Activated CD8-positive, alpha-beta memory T cell treated with anti-CD3 and anti-CD28 coated beads, Interleukin-2, amount 10 ng/mL, durations not matched to agents 7 days and 5 days (primary cell): ENCODE measurements at places on chromosomes 5 and 9.

GRCh38 chr9:77161966-77162365 lies 15.4 kb upstream of the VPS13A start:
- DNase-seq = no peak

GRCh38 chr5:149452665-149453617 lies 73.8 kb upstream of the IL17B start:
- DNase-seq = no peak

DNA sequence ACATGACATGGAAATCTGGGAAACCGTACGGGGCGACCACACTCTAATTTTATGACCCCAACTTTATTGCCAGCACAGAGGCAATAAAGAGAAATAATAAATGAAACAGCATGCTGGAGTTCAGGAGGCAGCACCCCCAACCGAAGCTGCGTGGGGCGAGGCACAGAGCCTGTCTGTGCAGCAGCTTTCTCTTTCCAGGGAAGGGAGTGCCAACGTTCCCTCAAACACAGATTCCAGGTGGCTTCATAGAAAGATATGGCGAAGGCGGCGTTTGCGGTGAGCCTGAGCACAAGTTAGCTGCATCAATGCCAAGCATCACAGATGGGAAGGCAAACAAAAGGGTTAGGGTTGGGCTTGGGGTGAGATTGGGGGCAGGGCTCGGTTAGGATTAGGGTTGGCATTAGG lies 114.8 kb downstream of the HSD17B3 start:
- DNase-seq = no peak

DNA sequence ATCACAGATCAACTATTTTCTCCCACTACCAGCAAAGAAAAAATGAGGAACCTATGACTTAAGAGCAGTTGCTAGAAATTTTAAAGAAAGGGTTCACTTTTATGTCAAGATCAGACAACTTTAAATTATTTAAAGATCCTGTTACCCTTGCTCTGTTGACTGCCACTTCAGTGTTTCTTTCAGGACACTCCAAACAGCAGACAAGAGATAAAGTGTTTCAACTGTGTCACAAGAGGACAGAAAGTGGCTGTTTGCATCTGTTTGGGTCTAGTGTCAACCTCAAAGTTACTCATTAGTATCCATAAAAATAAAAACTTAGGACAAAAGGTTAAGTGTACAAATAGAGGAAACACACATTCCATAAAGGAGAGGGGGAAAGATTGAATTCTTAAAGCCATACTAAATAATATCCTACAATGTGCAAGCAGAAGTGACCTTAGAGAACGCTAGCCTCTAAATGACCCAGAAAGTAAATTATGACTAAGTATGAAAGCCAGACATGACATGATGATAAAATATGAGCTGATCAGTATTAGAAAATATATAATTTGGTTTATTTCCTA lies 24.9 kb downstream of the HMGCS1 start:
- no peak for DNase-seq

DNA sequence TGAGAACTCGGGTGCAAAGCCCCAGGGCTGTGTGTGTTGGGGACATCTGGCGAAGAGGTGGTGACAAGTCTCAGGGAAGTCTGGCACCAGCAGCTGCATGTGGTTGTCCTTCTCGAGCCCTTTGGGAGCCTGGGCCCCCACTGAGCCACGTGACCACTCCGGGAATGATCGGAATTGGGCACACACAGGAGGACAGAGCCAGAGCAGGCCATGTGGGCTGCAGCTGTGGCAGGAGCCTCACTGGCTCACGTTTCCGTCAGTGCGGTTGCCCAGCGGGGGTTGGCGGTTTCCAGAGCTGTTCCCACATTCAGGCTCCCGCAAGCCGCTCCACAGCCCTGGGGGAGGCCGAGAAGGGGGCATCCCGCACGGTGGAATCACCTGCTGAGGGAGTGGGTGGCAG lies 6.8 kb upstream of the CEL start:
- no peak for DNase-seq

DNA sequence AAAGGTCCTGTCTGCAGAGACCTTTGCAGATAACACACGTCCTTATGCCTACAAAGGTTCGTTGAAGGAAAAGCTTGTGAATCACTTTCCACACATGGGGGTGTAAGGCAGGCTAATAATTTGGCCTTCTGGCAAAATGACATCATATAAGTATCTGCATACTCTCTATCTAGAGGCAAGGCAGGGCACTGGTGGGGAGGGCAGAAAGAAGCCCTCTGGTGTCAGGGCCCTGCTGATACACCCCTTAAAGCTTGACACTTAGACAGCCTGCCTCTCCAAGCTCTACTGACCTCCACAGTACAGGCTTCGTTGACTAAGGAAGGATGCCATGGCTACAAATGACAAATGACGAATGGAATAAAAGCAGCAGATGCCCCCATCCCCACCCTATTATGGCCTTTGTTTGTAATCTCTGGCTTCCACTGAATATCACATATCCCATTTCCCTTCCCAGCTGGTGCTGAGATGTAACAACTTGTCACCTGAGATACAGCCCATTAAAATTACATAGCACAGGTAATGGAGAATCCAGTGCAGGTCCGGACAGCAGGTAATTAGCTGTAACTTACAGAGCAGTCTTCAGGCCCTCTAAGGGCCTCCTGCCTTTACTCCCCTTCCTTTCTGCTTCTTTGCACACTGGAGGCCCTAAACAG lies 76.9 kb upstream of the IFNK start:
- no peak for DNase-seq

DNA sequence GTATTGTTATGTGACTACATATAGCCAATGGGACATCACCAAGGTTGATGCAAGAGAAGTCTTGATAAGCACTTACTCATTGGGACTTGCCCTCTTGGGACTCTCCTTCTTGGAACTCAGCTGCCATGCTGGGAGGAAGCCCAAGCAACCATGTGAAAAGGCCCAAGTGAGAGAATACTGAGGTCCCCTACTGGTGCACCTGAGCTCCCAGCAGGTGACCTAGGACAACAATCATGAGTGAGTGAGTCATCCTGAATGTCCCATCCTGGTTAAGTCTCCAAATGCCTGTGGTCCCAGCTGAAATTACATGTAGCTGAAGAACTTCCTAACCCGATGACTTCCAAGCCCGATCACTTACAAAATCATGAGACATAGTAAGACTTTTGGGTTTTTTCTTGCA lies 260.7 kb downstream of the ICE1 start:
- DNase-seq = no peak

GRCh38 chr9:26746357-26747072 lies 146.1 kb downstream of the CAAP1 start:
- DNase-seq = no peak

DNA sequence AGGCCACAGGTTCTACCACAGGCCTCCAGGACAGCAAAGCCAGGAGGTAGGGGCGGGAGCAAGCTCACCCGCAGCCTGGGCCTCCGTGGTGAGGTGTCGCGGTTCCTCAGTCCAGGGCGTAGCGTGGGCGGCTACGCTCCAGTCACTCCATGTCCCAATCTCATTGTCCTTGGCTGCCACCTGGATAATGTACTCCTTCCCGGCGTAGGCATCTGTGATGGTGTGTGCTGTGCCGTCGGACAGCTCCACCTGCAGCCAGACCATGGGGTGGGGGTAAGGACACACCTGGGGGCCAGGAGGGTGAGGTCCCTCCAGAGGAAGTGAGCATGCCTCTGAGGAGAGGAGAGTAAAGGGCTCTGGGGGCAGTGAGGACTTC lies 29.8 kb upstream of the ENHO start:
- no peak for DNase-seq

DNA sequence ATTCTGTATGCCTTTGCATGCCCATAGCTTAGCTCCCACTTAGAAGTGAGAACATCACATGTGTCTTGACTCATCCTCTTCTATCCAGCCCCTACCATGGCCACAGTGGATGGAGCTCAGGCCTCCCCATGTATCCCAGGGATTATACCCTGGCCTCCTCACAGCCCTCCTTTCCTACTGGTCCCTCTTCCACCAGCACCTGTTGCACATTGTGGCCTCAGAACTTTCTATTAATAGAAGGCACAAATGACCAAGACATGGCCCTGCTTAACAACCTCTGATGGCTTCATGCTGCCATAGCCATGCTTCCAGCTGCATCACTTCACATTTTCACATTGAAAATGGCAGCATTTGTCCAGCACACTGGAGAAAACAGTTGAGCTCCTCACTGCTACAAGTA lies 315.4 kb downstream of the CDK5RAP2 start:
- DNase-seq = no peak

DNA sequence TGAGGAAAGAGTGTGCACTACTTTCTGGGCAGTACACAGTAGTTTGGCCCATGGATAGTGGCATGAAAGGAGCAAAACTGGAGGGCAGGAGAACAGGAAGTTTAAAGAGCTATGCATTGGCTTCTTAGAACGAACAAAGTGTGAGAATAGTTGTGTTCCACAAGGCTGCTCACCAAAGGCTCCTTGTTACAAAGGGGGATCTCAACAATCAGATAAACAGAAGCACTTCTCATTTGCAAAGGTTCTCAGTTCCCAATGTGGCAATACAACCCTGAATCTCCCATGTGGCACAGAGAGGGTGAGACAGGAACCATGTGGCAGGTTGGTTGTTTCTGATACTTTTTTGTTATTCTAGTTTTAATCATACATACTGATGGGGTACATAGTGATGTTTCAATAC lies 158.4 kb downstream of the CARTPT start:
- DNase-seq = no peak

GRCh38 chr5:135599421-135600151 lies 20.8 kb upstream of the CXCL14 start:
- DNase-seq = peak; percentile 7

GRCh38 chr5:45680950-45681349 lies 15.2 kb downstream of the HCN1 start:
- no peak for DNase-seq

DNA sequence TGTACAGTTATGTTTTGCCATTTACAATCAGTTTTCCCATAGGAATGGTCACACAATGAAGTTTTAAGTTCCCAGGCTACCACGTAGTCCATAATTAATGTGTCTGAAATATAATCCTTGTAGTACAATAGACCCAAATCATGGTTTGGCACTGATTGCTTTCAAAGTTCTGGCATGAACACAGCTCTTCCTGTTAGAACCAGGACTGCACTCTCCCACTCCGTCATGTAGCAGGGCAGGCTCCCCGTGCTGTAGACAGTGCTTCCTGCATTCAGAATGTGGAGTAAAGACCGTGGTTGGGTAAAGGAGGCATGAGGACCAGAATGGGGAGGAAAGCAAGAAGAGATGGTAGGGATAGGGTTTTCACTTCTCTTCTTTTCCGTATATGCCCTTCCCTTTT lies 4.0 kb downstream of the SEC61B start:
- DNase-seq = no peak

- DNase-seq = no peak
These were observed 686 bp upstream of the COL27A1 start for GRCh38 chr9:114154600-114155102.

- no peak for DNase-seq
These were observed 211.4 kb downstream of the BNC2 start for GRCh38 chr9:16659096-16659495.

DNA sequence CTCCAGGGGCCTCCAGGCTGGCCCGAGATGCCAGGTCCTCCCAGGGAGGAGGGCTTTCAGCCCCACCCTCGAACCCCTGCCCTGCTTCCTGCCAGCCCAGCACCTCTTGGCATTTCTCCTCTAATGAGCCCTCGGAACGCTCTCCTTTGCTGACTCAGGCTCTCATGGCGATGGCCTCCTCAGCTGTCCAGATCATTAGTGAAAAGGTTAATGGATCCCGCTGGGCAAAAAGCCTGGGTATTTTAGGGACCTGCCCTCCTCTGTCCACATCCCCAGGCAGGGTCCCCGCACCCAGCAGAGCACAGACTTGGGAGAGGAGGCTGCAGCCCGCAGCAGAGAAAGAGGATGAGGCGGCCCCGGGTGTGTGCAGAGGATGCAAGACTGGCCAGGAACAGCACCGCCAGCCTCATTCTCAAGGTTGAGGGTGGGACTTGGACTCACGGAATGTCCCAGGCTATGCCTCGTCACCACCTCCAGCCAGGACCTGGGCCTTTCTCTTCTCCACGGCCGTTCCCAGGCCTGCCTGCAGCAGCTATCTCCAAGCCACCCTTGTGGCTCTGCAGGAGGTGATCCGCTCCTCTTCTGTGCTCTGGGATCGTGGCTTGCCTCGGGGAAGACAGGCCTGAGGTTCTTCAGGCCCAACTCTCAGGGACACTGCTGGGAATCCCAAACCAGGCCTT lies 23.0 kb upstream of the ADAMTS2 start:
- DNase-seq = no peak

- no peak for DNase-seq
These were observed 134.4 kb downstream of the ATG10 start for GRCh38 chr5:82106207-82106606.

GRCh38 chr5:146877783-146878475 lies 628 bp downstream of the PPP2R2B start:
- DNase-seq = peak; percentile 71

DNA sequence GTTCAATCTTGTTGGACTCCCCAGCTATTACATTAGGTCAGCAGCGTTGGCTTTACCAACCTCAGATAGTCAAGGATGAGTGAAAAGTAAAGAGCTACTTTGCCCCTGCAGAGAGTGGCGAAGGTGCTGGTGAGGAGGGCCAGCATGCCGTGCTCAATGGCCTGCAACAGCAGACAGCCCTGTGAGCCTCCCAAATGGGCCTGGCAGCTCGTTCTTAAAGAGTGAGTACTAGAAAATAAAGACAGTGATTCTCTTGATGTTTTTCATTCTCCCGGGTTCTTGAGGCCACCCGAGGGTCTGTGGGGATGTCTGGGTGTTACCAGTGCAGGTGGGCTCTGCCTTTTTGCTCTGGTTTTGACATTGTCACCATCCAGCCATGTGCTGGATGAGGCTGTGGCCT lies 16.2 kb downstream of the GADD45G start:
- no peak for DNase-seq

DNA sequence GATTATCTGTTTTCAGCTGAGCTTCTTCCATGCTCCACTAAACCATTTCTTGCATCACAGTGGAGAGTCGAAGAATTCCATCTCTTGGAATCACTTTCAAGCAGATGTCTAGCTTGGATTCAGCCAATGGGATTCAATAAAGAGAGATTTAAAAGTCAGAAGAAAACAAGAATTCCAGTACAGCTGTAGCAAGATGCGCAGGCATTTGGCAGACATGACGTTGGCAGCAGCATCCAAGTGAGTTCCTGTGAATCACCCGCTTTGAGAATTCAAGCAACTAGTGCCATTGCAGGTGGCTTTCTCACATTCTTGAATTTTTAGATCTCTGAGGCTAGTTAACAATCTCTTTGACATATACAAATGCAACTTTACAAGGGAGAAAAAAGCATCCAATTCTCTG lies 467.0 kb downstream of the CDH10 start:
- no peak for DNase-seq

DNA sequence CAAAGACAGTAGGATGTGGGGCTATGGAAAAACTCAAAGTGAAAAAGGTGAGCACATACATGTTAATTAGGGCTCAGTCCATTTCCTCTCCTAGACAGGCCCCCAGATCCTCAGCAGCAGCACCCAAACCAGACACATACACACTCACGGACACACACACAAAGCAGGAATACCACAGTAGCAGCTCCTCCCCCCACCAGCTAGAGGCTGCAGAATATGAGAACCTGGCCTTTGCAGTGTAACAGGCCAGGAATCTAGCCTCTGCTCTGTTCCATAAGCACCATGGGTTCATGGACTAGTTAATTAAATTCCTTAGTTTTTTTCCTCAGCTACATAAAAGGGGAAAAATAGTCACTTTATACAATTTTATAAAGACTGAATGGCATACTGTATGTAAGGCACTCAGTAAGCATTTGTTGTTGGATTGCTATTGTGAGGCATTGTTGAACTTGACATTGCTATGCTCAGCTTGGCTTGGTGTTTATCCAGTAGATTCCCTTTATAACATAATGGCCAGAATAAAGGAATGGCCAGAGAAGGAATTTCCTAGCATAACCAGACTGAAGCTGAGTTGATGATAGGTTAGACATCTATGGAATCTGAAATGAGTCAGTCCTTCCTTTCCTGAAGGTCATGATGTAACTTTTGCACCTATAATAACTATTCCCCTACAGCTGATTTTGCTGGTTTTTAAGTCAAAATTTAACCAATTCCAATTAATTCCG lies 186.8 kb downstream of the SEMA5A start:
- no peak for DNase-seq
